Activated naive CD8-positive, alpha-beta T cell treated with anti-CD3 and anti-CD28 coated beads for 36 hours (primary cell): ENCODE measurements at places on chromosomes 2 and 18. TPM values are rescaled to one million over a fixed set of nuclear protein-coding genes. Genes with fewer than 3 reads are reported as not detected.

The ERBB4 gene
- not detected for total RNA-seq

The TMEM247 gene
- total RNA-seq, result not detected

GRCh38 chr2:76642129-76642528 lies 880.0 kb downstream of the LRRTM4 start:
- H3K36me3 ChIP-seq, result peaks cover 2% of the 10 kb centered on the region
- no peaks in the 10 kb centered on the region for H3K27me3 ChIP-seq
- H3K4me1 ChIP-seq, result no peaks in the 10 kb centered on the region
- no peak for DNase-seq
- H3K4me3 ChIP-seq, result no peak overlapping the region

The GPR35 gene
- 7.8 TPM for total RNA-seq

DNA sequence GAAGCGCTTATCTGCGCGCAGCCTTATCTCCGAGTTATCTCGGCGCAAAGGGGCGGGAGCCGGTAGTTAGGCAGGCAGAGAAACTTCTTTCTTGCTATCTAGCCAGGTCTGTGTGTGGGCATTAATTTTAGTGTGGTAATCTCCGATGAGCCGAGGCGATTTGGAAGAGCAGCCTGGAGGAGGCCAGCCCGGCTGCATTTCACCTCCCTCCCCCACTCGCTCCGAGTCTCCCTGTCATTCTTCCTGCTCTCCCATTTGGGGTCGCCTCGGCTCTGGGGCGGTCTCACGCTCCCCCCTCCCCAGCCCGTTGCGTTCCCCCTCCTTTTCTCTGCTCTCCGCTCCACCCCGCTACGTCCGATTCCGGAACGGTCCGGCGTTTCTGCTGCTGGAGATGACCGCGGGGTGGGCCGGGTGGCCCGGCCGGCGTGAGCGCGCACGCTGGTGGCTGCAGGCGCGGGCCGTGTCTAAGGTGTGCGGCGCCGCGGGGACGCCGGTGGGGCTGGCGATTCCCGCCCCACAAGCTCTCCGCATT lies 566 bp downstream of the GATA6 start:
- no peak overlapping the region for H3K27ac ChIP-seq
- peak overlapping the region; percentile 79 for H3K4me3 ChIP-seq
- DNase-seq, result no peak
- no peaks in the 10 kb centered on the region for H3K36me3 ChIP-seq
- peaks cover 17% of the 10 kb centered on the region for H3K4me1 ChIP-seq

The CELF4 gene
- not detected for total RNA-seq

DNA sequence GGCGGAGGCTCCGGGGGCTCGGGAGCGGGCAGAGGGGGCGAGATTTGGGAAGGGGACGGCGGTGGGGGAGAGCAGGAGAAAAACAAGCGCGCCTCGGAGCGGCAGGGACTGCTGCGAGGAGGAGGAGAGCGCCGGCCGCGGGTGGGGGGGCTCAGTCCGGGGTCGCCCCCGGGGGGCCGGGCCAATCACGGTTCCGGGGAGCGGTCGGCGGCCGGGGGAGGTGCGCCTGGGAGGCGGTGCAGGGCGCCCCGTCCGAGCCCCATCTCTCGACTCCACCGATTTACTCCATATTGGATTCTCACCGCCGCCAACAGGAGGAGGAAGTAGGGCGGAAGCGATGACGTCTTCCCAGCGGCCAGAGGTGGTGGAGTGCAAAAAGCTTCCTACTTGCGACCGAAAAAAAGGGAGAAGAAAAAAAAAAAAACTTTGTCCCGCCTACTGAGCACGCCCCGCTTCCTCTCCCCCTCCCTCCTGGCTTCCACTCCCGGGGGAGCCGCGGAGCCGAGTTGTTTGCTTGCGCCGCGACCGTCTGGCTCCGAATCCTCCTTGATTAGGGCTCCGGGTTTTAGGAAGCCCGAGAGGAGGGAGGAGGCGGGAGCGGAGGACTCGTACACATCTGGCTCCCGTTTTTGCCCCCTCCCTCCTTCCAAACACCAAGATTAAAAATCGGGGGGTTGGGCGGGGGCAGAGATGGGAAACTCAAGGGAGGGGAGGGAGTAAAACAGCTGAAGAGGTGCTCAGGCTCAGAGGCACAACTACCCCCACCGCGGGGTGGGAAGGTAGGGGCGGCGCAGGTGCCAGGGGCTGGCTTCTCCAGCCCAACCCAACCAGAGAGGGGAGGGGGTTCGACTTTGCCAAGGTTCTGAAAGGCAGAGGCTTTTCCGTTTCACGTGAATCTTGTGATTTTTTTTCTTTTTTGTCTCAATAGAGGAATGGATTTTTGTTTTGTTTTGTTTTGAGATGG lies at the start of gene SPRED2:
Gene SPRED2, minus strand, starts transcription at position 373 of the 964 bp plus-strand sequence. CDS start 612 bp downstream, outside the sequence.
- peaks cover 67% of the 10 kb centered on the region for H3K27me3 ChIP-seq
- no peaks in the 10 kb centered on the region for H3K36me3 ChIP-seq
- peaks cover 22% of the 10 kb centered on the region for H3K4me1 ChIP-seq
- peak; percentile 79 for DNase-seq

GRCh38 chr2:202014318-202014717 lies 19.3 kb upstream of the FZD7 start:
- H3K27ac ChIP-seq, result no peak overlapping the region
- peaks cover 9% of the 10 kb centered on the region for H3K27me3 ChIP-seq
- H3K4me3 ChIP-seq, result no peak overlapping the region

GRCh38 chr18:12597760-12598159 lies 60.1 kb downstream of the SPIRE1 start:
- DNase-seq, result no peak
- H3K4me1 ChIP-seq, result peaks cover 29% of the 10 kb centered on the region
- H3K36me3 ChIP-seq, result peaks cover 2% of the 10 kb centered on the region
- no peaks in the 10 kb centered on the region for H3K27me3 ChIP-seq
- H3K4me3 ChIP-seq, result no peak overlapping the region

DNA sequence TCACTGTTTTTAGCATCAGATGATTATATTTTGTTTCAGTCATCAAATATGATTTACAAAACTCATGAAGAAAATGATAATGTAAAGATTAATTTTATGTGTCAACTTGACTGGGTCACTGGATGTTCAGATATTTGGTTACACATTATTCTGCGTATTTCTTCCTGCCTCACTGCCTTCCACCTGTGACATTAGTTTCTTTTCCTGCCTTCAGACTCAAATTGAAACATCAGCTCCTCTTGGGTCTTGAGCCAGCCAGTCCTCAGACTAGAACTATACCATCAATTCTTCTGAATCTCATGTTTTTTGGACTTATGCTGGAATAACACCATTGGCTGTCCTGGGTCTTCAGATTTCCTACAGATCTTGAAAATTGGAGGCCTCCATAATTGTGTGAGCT lies 96.7 kb downstream of the ZNF385B start:
- no peaks in the 10 kb centered on the region for H3K4me1 ChIP-seq
- no peak overlapping the region for H3K27ac ChIP-seq
- no peaks in the 10 kb centered on the region for H3K27me3 ChIP-seq
- H3K36me3 ChIP-seq, result no peaks in the 10 kb centered on the region
- no peak for DNase-seq

DNA sequence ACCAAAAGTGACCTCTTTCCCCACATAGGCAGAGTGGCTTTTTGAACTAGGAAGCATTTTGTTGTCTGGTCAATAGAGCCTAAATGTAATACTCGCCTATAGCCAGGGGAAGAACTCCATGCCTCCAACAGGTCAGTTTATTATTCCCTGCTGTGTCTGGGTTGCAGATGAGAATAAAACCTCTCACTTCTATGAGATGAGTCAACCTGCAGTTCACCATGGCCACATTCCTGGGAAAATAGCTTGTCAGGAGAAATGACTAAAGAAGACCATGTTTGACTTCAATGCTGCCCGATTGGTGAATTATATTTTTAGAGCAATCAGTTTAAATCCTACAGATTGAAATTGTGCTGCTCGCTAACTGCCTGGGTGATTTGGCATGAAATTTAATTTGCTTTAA lies 46.7 kb upstream of the LRRTM1 start:
- no peak overlapping the region for H3K27ac ChIP-seq
- no peaks in the 10 kb centered on the region for H3K27me3 ChIP-seq
- no peak for DNase-seq

- H3K36me3 ChIP-seq, result no peaks in the 10 kb centered on the region
- H3K4me3 ChIP-seq, result peak within 1 kb of the TSS; percentile 84
- peaks cover 46% of the 10 kb centered on the region for H3K27me3 ChIP-seq
- H3K27ac ChIP-seq, result peak within 1 kb of the TSS; percentile 80
- H3K4me1 ChIP-seq, result peaks cover 10% of the 10 kb centered on the region
Measured at GRCh38 chr2:165793779-165794535, at the start of gene GALNT3. TSS of gene GALNT3 (minus strand) at chr2:165794247. CDS start at chr2:165770700, 23,547 bp downstream.

- H3K27me3 ChIP-seq, result no peaks in the 10 kb centered on the region
- H3K36me3 ChIP-seq, result no peaks in the 10 kb centered on the region
- H3K4me3 ChIP-seq, result no peak overlapping the region
- H3K4me1 ChIP-seq, result no peaks in the 10 kb centered on the region
Measured at GRCh38 chr2:179765666-179766065, 95.7 kb downstream of the ZNF385B start.

The TBC1D8 gene
- 2.1 TPM for total RNA-seq

The ASPRV1 gene
- 0.54 TPM for total RNA-seq

The PDCL3 gene
- total RNA-seq, result 42.6 TPM
